ENCODE measurements at places on chromosomes 5 and 9.

DNA sequence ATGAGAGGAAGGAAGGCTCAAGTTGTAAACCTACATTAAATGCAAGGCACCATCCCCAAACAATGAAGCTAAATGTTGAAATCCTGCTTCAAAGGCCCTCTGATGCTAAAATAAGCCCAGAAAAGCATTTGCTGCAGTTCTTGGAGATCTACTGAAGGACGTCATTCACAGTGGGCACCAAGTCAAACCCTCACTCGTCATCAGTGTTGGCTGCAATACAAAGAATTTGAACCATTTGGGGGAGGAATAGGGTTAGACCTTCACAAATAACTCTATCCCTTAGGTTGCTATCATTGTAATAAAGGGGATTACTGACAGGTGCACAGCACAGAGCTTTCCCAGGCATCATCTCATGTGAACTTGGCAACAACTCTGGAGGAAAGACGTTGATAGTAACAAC, 9.3 kb upstream of the MEGF9 start:
- DNase-seq: peak; percentile 57

GRCh38 chr5:91049800-91050199, 333.3 kb downstream of the ARRDC3 start:
- DNase-seq: peak; percentile 33

- DNase-seq: no peak
Observed at GRCh38 chr9:132078699-132079356, 839 bp downstream of the MED27 start.

DNA sequence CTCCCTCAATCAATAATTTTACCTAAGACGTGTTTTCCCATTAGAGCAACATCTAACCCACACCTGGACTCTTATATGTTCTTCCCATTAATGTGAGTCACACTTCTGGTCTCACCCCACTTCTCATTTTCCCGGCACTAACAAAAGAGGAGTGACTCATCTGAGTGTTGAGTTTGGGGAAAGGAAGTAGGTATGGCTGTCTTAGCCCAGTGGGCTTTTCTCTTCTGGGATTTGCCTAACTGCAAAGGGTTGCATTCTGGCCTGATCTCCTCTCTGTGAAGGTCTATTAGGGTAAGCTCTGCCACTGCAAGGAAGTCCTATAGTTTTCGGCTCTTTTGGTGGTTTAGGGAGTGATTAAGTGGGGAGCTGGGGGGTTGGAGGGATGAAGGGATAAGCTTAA, 195.6 kb downstream of the KIAA0825 start:
- DNase-seq: no peak

DNA sequence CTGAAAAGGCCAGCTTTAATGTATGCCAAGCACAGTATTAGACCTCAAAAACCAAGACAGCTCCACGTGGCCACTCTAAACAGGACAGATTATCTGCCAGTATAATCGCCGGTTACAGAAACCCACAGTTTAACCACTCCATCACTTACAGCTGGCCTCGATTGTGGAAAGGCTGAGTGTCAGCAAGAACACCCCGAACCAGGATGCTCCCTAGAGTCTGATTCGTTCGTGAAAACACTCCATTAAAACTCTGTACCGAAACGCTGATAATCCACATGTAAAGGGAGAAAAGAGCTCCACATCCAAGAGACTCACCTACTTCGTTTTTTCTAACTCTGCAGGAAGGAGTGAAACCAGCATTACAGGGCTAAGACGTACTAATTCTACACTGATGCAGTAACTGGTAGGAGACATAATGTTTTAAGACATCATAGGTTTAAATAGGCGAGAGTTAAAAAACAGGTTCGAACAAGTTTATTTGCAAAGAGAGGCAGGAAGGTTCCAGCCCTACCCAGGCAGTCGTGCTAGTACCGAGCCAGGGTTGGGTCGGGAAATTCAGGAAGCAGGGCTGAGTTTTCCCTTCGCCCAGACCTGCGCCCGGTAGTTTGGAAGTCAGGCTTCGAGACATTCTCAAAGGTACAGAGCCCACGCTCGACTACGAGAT, 949 bp downstream of the SERINC5 start:
- DNase-seq: peak; percentile 51

GRCh38 chr5:59665086-59665831, 228.3 kb downstream of the PDE4D start:
- DNase-seq: no peak

GRCh38 chr5:115267617-115268016, 4.9 kb upstream of the PGGT1B start:
- DNase-seq: no peak

GRCh38 chr9:98568234-98568908, 140.4 kb downstream of the GABBR2 start:
- no peak for DNase-seq

DNA sequence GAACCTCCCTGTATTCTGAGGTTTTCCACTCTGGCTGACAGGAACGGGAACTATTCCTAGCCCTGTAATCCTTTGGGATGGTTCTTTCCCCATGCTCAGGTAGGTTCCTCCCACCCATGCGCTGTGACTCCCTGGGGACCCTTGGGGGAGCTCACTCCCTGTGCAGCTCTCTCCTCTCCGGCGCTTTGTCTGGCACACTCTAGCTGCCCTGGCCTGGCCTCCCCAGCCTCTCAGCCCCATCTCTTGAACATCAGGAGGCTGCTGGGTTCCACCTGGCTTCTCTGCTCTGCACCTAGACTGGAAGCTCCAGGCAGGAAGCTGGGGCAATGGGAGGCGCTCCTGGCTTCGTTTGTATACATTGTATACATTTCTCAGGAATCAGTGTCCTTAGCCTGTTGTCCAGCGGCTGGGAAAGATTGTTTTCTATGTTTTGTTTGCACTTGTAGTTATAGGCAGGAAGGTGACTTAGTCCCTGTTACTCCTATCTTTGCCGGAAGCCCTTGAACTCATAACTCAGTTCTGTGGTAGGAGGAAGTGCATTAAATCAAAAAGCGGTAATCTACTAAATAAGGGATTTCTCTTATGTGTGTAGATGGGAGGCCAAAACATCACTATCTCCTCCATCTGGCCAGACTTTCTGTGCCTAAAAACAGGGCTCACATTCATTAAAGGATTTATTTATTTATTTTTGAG, 20.4 kb downstream of the SLC25A25 start:
- DNase-seq: no peak

DNA sequence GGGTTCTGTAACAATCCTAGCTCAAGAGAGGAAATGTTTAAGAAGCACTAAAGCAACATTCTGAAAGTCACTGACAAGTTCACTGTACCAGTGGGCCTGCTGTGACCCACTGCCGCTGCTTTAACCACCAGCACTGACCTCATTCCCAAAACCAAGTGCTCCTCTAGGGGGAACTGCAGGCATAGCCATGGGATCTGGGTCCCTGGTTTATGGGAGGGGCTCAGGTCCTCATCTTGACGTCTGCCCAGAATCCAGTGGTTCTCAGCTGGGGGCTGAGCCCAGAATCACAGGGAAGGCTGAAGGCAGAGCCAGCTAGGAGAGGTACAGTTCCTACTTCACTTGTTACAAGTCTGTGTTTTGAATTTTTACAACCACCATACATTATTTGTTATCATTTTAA, 36.1 kb upstream of the SLC2A8 start:
- DNase-seq: peak; percentile 50

- peak; percentile 57 for DNase-seq
Observed at GRCh38 chr5:174573221-174573994, 151.0 kb upstream of the MSX2 start.

DNA sequence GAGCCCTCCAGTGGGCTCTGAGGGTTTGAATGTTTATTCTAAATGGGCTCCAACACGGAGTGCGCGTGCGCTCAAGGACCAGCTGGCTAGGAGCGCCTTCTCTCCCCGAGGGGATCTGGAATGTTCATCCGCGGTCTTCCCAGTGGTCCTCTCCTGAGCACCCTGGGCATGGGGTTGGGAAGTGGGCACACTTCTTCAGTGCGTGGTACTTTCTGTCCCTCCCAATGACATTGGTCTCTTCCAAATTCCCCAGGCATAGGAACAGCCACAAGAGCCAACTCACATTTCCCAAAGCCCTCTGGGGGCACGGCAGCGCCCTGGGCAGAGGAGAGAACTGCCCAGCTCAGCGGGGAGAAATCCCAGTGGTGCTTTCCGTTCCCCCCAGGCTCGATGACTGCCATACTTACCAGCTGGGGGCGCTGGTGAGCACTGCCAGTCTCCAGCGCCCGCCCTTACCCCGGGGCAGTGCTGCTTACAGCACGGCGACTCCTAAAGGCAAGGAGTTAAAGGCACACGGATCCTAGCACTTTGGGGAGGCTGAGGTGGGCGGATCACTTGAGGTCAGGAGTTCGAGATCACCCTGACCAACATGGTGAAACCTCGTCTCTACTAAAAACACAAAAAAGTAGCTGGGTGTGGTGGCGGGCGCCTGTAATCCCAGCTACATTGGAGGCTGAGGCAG, 29.9 kb upstream of the OBP2B start:
- peak; percentile 84 for DNase-seq

- DNase-seq: no peak
Observed at GRCh38 chr5:134892926-134893325, 12.0 kb upstream of the PCBD2 start.

GRCh38 chr5:43245724-43246385, 53.8 kb downstream of the NIM1K start:
- DNase-seq: no peak

DNA sequence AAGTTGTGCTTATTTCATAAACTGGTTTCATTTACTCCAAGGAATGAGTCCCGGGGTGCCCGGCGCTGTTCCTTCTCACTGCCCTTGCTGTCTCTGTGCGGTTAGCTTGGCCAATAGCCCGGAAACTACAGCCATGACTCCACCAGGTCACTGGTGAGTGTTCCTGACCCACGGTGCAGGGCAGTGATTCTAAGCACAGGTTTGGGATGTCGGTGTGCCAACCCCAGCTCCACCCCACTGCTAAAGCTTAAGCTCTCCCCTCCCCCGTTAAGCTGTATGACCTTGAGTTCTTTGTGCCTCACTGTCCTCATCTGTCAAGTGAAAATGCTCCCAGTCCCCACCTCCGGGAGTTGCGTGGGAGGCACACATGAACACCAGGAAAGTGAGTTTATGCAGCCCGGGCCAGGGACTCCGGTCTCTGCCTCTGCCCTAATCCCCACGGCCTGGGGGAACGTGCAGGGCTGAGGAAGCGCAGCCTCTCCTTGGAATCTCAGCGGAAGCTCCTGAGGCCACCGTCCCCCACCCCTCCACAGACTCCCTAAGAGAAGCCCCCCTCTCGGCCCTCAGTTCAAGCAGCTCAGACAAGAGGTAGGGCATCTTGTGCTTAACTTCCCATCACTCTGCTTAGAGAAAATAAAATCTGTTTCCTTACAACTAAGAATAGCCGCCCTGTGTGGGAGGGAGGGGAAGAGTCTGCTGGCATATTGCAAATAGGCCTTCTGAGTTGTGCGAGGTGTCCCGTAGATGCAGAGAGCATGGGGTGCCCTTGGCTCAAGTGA, 92.0 kb upstream of the RAI14 start:
- peak; percentile 41 for DNase-seq

GRCh38 chr9:13443346-13444244, 164.1 kb upstream of the MPDZ start:
- DNase-seq: no peak

GRCh38 chr9:133280392-133280791, 5.4 kb upstream of the ABO start:
- no peak for DNase-seq

DNA sequence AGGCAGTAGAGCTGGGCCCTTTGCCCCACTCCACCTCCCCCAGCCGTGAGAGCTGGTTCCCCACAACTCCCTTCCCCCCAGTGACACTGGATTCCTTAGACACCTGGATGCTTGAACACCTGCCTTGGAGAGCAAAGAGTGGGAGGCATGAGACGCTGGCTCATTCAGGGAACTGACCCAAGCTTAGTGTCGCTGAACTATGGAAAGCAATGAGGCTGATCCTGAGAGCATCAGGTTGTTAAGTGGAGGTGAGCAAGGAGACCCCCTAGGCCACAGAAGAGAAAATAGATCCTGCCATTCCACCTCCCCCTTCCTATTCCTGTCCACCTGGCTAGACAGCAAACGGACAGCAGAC, 2.0 kb downstream of the CCL19 start:
- DNase-seq: no peak

- DNase-seq: no peak
Observed at GRCh38 chr5:65078331-65078730, 309.6 kb downstream of the CWC27 start.

DNA sequence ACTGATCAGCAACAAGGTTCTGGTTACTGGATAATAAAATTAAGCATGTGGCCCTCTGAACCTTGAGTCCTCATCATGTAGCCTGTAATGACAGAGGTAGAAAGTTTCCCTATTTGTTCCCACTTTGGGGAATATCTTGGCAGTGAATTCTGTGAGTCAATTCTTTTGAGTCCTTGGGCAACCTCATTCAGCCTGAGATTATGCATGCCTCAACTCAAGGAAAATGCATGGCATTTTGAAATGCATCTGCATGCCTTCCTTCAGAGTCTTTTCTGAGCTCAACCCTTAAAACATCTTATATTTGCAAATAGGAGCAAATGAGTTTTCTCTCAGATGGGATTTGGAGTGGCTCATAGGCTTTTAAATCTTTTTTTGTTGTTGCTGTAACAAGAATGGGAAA, 218.1 kb upstream of the CD180 start:
- DNase-seq: no peak

GRCh38 chr9:130023994-130024596, 18.9 kb downstream of the FNBP1 start:
- no peak for DNase-seq

DNA sequence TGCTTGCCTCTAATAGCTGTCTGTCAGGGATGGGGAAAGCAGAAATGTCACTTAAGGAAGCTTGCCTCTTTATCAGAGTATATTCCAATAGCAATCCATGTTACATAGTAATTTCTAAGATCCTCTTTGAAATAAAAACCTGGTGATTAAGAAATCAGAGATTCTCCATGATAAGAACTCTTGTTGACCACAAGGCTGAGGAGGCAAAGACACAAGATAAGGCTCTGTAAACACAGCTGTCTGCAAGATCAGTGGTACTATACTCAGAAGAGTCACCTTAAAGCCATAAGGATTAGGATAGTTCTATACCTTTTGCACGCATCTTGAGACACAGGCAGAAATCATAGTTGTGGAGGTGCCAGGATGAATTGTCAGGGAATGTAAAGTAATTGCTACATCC, 40.3 kb downstream of the HEXB start:
- no peak for DNase-seq

- no peak for DNase-seq
Observed at GRCh38 chr5:1009359-1010180, 968 bp downstream of the NKD2 start.

- DNase-seq: no peak
Observed at GRCh38 chr9:88984543-88984883, 6.8 kb upstream of the S1PR3 start.

DNA sequence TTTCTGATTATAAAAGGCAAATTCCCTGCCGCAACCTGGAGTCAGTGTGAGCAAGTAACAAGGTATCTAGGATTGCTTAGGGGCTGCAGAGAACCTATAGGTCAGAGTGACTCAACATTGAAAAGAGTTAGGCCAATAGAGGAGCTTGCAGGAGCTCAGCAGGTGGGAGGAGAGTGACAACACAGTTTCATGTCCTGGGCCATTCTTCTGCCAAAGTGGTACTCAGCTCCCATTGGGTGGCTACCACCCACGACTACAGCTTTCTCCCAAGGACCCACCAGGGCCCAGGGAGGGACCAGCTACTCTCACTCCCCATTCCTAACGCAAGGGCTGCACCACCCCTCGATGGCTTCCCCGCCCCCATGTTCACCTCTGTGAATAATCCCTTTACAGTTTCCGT, 86.7 kb upstream of the SPATA31C2 start:
- DNase-seq: no peak

GRCh38 chr9:104856413-104856941, 71.5 kb downstream of the ABCA1 start:
- DNase-seq: no peak

All from umbilical cord (tissue), 2 donors.